ENCODE measurements at places on chromosomes 5 and 9.
A peak's percentile ranks its signal among the peaks of the same experiment; 100 is the strongest.

DNA sequence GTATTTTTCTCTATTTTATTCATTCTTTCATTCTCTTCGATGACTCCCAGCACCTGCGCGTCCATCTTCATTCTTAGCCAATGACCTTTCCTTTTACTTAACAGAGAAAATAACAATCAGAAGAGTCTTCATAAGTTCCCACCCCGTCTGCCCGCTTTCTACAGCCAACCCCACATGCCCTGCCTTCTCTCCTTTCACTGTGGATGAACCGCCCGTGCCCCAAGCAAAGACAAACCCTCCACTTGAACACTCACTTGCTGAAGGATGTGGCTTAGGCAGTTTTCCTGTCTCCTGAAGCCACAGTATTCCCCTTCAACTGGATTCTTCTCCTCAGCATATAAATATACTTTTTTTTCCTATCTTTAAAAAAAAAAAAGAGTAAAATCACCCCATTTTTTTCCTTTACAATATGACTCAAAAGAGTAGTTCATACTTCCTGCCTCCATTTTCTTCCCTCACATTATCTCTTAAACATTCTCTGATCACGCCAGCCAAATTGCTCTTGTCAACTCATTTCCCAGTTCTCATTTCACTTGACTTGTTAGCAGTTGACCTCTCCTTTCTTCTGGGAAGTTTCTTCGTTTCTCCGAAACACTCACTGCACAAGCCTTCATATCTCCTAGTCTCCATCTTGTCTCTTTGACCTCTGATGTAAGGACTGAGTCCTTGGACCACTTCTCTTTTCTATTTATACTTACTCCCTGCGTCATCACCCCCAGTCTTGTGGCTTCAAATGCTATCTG, 11.1 kb downstream of the NIPSNAP3B start:
- no peak for DNase-seq

GRCh38 chr9:122221183-122221811, 7.5 kb downstream of the LHX6 start:
- peak; percentile 38 for DNase-seq

DNA sequence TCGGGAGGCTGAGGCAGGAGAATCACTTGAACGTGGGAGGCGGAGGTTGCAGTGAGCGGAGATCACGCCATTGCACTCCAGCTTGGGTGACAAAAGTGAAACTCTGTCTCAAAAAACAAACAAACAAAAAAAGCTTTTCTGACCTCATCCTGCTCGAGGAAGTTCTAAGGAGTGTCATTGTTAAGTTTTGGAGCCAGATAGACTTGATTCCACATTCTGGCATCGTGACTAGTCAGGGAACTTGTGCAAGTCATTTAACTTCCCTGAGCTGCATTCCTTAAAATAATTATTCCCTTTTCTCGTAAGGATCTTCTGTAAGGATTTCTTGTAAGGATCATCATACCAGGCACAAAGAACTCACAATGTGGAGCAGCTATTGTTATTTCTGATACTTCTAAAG, 26.2 kb downstream of the SNX24 start:
- no peak for DNase-seq

DNA sequence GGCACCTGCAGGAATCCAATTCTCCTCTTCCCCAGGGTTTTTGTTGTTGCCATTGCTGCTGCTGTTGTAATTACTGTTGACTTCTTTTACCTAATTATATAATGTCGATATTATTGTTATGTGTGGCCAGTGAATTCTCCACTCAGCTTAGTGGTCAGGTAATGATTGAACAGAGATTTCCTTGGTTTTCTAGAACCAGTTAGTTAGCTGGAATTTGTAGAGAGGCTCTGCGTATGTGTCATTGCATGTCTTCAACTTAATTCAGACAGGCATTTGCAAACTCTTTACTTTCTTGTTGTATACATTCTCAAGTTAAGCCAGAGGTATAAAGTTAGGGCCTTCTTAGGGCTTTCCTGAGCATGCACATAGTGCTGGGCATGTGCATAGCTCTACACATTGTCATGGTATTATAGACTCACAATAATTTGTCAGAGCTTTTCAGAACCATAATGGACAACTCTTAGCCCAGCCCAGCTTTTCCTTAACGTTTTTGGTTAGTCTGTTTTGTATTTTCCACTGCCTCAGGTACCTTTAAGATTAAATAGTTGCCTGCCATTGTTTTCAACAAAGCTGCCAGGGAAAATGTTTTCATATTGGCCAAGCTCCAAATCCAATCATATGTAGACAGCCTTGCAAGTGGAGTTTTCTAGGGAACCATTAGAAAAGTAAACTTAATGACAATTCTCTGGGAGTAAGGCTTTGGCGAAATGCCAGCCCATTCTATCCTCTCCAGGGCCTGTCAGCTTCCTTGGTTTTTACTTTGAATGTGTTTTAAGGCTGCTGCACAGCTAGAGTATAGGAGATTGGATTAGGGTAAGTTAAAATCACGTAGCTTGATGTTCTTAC, 68.1 kb downstream of the UBE2R2 start:
- DNase-seq = no peak

DNA sequence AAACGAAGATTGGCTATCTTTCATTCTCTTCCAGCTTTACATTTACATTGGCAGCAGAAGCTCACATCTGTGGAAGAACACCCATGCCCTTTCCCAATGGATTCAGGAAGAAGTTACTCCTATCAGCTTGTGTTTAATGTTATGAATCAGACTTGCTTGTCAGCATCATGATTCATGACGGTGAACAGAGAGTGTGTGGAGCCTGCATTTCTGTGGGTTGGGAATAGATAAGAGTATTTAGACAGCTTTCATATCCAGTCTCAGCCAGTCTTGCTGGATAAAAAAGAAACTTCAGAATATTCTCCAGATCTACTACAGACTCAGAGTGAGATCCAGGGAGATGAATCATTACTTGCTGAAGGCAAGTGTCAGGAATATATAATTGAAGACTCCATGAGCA, 812.9 kb upstream of the ZNF608 start:
- DNase-seq = no peak

- peak; percentile 37 for DNase-seq
These were observed 60.1 kb downstream of the BOD1 start for GRCh38 chr5:173556142-173557028.

DNA sequence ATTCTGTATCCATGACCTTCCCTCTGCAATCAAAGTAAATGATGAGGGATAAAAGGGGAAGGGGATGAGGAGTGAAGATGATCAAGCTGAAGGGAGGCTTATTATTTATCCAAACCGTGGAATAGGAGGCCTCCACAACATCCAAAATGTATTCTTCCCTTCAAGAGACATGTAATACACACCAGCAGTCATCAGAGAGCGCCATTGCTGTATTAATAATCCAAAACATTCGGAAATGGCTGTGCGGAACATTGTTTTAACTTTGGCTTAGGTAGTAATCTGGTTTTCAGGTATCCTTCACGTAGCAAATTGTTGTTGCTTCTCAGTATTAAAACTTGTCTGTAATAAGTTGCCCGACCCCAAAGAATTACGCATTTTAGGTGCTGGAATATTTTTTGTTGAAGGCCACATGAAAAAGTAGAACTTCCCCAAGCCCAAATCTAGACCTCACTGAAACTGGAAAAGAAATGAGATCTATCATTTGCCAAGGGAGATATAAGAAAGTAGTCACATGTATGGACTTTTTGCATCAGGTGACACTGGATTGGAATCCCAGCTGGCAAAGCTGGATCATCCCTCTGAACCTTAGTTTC, 2.6 kb upstream of the BOD1 start:
- DNase-seq = peak; percentile 58

GRCh38 chr5:19886123-19886917, 101.7 kb downstream of the CDH18 start:
- peak; percentile 23 for DNase-seq

DNA sequence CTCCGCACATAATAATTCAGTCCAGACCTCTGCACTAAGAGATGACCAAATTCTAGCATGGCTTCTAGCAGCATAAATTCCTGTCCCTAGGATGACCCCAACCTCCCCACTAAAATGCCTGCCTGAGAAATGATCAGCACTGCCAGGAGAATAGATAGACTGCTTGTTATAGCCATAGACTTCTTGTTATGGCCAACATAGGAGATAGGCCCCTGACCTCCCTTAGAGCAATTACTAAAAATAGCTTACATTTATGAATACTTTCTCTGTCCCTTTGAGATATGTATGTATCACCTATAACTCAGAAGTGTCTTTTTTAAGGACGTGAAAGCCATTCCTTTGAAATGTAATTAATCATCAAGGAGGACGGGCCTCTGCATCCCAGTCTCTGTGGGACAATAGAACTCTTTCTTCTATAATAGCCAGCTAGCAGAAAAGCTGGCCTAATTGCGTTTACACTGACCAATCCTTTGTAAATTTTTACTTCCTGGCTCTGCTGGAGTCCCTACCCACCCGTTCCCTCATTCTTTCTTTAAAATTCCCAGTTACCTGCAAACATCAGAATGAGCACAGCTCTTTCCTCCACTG, 1002.7 kb downstream of the CDH18 start:
- DNase-seq = no peak

DNA sequence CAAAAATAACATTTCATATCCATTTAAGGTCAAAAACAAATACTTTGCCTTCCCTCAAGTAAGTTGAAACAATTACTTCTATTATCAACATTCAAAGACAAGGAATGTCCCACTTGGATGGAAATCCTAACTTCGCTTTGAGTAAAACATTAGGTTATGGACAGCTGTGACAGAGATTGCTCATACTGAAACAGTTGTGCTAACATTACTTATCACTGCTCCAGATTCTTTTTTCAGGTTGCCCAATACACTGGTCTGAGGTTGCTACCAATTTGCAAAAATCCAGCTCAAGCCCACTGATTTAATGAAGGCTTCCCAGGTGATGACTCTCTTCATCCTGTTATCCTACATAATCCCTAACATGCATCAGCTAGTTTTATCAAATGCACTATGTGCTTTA, 98.3 kb downstream of the UBAP2 start:
- DNase-seq = no peak

DNA sequence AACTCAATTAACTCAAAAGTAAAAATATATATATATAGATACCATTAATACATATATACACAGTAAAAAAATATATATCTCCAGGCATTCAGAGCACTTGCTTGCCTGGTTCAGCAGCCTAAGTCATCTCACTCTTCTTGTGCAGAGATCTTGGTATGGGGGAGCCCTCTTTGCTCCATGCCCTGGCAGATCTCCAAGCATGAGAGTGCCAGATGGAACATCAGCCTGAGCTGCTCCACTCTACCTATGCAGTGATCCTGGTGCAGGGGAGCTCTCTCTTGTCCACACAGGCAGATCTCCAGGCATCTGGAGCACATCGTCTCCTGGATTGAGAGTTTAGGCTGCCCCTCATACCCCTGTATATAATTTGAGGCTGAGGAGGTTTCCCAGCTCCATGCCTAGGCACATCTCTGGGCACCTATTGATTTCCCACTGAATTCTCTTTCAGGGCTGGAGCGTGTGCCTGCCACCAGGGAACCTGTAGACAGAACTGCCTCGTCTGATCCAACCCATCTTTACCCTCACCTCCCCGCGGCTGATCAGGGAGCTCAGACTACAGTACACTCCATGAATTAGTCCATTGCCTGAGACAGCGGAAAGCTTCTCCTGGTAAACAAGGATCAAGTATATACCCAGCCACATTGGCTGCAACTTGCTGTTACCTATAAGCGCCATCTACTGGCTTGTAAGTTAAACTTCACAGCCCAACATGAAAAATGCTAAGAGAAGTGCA, 342.4 kb upstream of the GRIA1 start:
- DNase-seq = peak; percentile 85

DNA sequence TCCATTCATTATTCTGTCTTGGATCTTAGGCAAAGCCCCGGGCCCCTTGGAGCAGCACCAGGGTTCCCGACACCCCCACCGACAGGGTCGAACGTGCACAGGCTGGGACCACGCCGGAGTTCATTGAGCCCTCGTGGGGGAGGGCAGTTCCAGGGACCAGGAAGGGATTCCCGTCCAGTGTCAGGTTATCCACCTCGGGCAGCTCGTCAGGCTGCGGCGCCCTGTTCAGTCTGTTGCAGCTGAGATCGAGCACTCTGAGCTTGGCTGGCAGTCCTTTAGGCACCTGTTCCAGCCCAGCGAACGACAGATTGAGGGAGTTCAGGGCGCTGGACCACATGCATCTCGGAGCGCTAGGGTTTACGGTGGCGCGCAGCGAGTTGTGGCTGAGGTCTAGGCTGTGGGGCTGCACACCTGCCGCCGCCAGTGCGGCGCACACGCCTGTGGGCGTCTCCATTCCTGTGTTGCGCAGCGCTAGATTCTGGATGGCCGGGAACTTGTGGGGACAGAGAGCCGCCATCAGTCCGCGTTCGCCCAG, 1.1 kb downstream of the CD14 start:
- DNase-seq = no peak

- no peak for DNase-seq
These were observed 97.4 kb downstream of the HOMER1 start for GRCh38 chr5:79416499-79416898.

- DNase-seq = peak; percentile 70
These were observed 94.0 kb downstream of the ACTL7B start for GRCh38 chr9:108761655-108762347.

DNA sequence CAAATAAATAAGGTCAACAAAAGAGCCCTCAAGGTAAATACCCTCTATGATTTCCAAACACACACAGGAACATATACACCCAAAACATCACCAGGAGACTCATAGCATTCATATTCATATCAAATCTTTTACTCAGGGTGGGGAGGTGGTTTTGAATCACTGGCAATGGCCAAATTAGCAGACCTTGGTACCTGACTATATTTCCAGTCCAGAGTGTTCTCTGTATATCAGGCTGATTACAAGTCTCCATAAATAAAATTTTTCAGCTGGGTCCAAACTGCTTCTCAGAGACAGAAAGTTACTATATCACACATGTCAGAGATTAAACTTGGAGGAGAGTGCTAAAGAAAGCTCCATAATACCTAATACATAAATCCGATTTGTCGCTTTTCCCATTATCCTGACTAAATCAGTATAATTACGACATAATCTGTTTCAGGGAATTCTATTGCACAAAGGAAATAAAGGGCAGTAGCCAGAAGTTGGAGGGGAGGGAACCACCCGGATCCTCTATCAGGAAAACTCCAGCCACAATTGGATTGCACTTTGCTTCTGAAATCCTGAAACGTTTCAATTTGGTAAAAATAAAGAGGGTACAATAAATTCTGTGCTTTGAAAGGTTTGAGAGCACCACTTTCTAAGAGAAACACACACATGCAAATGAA, 7.0 kb upstream of the GOLGA1 start:
- no peak for DNase-seq

DNA sequence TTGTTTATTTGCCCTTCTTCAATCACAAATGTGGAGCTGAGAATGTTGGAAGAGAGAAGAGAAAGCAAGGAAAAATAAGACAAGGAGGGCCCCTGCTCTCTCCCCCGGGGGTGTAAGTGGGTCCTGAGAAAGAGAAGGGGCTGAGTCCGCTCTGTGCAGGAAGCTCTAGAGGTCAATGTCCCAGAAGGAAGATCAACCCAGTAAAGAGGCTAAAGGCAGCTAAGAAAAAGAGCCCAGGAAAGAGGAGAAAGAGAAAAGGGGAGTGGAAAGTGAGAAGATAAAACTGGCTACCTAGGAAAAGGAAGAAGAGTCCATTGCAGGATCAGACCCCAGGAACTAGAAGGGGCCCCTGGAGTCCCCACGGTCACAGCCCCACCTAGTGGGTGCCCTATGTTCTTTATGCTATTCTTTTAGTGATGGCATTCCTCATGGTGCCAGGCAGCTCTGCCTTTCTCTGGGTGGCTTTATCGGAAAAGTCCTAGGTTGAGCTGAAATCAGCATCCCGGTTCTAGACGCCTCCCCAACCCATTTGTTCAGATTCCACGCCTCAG, 583.4 kb downstream of the ACTL7B start:
- peak; percentile 71 for DNase-seq

All from mesendoderm (in vitro differentiated cells).